CD4-positive, alpha-beta memory T cell (primary cell): ENCODE measurements at places on chromosomes 3 and 15.

DNA sequence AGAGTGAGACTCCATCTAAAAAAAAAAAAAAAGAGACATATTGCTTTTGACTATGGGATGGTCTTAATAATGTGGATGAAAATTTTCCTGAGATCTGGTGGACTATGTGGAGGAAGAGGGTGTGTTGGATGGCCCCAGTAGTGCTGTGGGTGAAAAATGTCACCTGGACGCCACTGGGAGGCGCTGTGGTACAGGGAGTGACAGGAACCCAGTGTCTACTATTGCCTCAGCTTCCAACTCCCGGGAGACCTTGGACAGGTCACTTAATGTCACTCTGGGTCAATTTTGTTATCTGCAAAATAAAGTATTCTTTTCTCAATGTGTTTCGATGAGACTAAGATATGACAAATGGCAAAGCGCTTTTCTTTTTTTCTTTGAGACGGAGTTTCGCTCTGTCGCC is 27.7 kb upstream of the DCP1A start:
- DNase-seq = peak; percentile 15

GRCh38 chr15:55407498-55408011 is 604 bp downstream of the CCPG1 start:
- DNase-seq = no peak

DNA sequence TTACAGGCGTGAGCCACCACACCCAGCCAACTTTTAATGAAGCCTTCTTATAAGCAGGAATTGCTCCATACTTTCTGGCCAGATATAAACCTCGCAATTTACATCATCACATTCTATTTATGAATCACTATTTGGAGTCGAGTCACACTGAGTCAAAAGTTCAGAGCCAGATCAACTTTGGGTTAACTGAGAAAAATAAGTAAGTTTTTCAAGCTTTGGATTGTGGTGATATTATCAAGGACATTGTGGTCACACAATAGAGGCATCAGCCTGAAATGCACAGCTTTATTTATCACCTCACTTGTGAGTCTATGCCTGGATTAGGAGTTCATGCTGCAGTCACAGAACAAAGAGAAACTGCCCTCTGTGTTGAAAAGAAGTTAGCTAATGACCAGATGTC is 1163.5 kb downstream of the ROBO1 start:
- DNase-seq = no peak

- no peak for DNase-seq
Measured at GRCh38 chr3:117589454-117589853, 879.9 kb downstream of the TUSC7 start.

DNA sequence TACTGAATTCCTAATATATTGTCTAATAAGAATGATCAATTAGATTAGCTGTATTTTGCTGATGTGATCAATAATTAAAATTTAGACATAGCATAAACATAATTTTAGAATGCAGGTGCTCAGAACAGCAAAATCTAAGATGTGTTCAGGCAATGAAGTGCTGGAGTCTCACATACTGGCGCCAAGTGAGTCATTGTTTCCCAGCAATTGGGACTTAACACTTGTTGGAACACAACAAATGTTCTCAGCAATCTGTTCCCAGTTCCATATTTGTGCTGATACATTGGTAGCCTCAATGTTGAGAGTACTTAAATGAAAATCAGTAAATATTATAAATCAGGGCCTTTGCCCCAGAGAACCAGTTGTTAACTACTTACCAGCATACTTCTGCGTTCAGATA is 619.0 kb downstream of the ROBO1 start:
- no peak for DNase-seq
